Panc1 (cell line): ENCODE measurements at places on chromosomes 16 and 17. TPM values are rescaled to one million over a fixed set of nuclear protein-coding genes. Genes with fewer than 3 reads are reported as not detected.

NETO2 gene
- 38.2 TPM for total RNA-seq

ZPBP2 gene
- total RNA-seq = not detected

TSEN54 gene
- total RNA-seq = 78.7 TPM

HOXB9 gene
- 65.9 TPM for total RNA-seq

PRAC1 gene
- not detected for total RNA-seq

SCNN1G gene
- 3.4 TPM for total RNA-seq

VAT1L gene
- not detected for total RNA-seq

TMEM220 gene
- 9.3 TPM for total RNA-seq

NAT9 gene
- 90.1 TPM for total RNA-seq

NTN1 gene
- total RNA-seq = 14.5 TPM

NPIPA3 gene
- total RNA-seq = 3.7 TPM

EPX gene
- total RNA-seq = not detected

GJD3 gene
- 0.33 TPM for total RNA-seq

MAP3K14 gene
- total RNA-seq = 80.8 TPM

TERB1 gene
- not detected for total RNA-seq

SULT1A1 gene
- total RNA-seq = 1.5 TPM

ABCC11 gene
- total RNA-seq = not detected

METTL2A gene
- total RNA-seq = 34.2 TPM

KRTAP1-5 gene
- total RNA-seq = not detected

KCNH4 gene
- 1.5 TPM for total RNA-seq

SYNGR3 gene
- 15.2 TPM for total RNA-seq

CDK5R1 gene
- total RNA-seq = 7.9 TPM

TNFSF12 gene
- total RNA-seq = 12.6 TPM

SLC4A1 gene
- not detected for total RNA-seq

PRSS22 gene
- 23.9 TPM for total RNA-seq

PDIA2 gene
- 1.1 TPM for total RNA-seq

HS3ST2 gene
- total RNA-seq = not detected

TEX14 gene
- not detected for total RNA-seq

SPIRE2 gene
- total RNA-seq = 21.7 TPM

TEFM gene
- total RNA-seq = 13.0 TPM

WNT3 gene
- 3.4 TPM for total RNA-seq

CIITA gene
- 0.41 TPM for total RNA-seq

EPN3 gene
- total RNA-seq = 0.92 TPM

CACNA1G gene
- 10.0 TPM for total RNA-seq

SCN4A gene
- 0.03 TPM for total RNA-seq

CHST5 gene
- 0.15 TPM for total RNA-seq

TRIM25 gene
- 73.2 TPM for total RNA-seq
